SJCRH30 (cell line): ENCODE measurements at places on chromosomes 2 and 18.
A peak's percentile ranks its signal among the peaks of the same experiment; 100 is the strongest.

GRCh38 chr18:59665057-59666006 is 31.9 kb downstream of the CCBE1 start:
- no peak for DNase-seq

GRCh38 chr2:99880964-99881294 is 261.5 kb downstream of the AFF3 start:
- no peak for DNase-seq

- no peak for DNase-seq
Observed at GRCh38 chr2:193187816-193188215, 993.1 kb upstream of the TMEFF2 start.

DNA sequence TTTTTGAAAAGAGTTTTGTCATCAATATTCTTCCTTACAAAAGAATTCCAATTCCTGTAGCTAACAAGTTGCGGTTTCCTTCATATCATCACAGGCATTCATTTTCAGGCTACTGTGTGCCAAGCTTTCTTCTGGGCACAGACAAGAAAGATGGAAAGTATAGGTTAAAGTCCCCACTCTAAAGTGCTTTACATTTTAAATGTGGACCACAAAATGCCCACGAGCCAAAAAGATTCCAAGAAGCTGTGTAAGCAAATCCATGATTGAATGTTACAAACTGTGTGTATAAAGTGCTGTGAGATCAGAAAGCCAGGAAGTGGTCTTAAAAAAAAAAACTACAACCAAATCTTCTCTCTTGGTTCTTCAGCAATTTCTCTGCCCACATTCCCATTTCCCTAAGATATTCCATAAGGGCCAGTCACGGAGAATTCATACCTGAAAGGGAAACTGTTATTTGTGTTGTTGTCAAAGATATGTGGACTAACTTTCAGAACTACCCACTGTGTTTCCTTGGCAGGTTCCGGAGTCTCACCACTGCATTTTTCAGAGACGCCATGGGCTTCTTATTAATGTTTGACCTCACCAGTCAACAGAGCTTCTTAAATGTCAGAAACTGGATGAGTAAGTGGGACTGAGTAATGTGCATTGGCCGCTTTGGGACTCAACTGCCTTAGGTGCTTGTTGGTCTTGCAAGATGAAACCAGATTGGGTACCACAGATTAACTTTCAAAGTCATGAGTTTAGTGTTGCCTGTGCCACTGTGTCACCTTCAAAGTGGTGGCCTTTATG is 55.7 kb downstream of the RAB27B start:
- no peak for DNase-seq

GRCh38 chr2:20836521-20836920 is 13.6 kb upstream of the LDAH start:
- no peak for DNase-seq

DNA sequence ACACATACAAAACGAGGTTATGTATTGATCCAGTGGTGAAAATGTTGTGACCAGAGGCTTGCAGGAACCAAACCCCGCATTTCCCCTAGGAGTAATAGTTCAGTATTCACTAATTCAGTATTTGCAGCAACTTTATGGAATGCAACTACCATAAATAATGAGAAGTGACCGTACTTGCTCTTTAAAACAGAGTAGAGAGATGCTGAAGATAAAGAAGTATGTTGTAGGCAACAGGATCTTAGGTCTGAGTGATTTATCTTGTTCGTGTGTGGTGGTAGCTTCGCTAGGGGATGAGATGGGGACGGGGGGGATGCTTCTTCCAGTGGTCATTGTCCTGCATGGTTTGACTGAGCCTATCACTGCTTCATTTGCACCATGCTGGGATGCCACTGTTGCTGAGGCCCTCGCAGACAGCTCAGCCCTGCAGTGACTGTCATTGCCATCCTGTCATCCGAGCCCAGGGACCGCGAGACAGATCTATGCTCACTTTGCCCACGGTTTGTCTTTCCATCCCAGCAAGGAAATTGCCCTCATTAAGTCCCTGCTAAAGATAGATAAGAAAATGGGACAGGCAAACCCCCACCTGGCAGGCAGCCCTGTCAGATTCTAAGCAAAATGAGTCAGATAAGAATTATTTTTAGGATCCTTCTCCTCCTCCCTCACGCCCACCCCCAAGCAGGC is 181.3 kb downstream of the CTIF start:
- DNase-seq = no peak

- no peak for DNase-seq
Observed at GRCh38 chr18:4720518-4720917, 265.4 kb upstream of the DLGAP1 start.

GRCh38 chr2:129923265-129924091 is 56.0 kb upstream of the RAB6C start:
- peak; percentile 62 for DNase-seq

- DNase-seq = no peak
Observed at GRCh38 chr2:124961132-124961531, 936.0 kb downstream of the CNTNAP5 start.
